ENCODE measurements at places on chromosomes 3 and 15. TPM values are rescaled to one million over a fixed set of nuclear protein-coding genes. Genes with fewer than 3 reads are reported as not detected.
A peak's percentile ranks its signal among the peaks of the same experiment; 100 is the strongest.

Gene EBLN2
- polyA plus RNA-seq: 0.76 TPM

DNA sequence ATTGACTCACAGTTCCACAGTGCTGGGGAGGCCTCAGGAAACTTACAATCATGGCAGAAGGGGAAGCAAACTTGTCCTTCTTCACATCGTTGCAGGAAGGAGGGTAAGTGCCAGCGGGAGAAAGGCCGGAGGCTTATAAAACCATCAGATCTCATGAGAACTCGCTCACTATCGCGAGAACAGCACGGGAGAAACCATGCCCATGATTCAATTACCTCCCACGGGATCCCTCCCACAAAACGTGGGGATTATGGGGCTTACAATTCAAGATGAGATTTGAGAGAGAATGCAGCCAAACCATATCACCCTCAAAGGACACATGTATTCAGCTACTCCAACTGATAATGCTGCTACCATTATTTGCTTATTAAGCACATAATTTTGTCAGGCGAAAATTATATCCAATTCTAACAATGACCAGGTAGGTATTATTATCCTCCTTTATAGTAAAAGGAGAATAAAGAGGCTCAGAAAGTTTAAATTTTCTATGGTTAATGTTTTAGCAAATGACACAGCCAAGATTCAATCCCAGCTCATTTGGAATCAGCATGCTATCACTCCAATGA, 327.2 kb upstream of the CDIN1 start:
- no peak for DNase-seq

DNA sequence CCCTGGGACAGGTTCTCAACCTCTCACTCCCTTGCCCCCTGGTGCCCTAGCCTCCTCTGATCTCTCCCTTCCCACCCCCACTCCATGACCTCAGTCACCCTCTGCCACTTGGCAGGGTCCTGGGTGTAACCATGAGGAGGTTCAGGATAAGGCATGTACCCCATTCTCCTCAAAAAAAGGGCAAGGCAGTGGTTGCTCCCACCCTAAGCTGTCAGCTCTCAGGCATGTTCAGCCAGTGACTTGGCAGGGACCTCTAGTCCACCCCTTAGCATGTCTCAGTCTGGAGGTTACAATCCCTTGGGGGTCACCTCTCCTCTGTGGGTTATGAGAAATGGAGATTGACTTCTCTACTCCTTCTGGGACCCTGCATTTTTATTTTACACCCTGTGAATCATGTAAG, 11.0 kb upstream of the BOC start:
- no peak for DNase-seq

Gene CLEC3B
- polyA plus RNA-seq: not detected

Gene CYP8B1
- polyA plus RNA-seq: not detected

DNA sequence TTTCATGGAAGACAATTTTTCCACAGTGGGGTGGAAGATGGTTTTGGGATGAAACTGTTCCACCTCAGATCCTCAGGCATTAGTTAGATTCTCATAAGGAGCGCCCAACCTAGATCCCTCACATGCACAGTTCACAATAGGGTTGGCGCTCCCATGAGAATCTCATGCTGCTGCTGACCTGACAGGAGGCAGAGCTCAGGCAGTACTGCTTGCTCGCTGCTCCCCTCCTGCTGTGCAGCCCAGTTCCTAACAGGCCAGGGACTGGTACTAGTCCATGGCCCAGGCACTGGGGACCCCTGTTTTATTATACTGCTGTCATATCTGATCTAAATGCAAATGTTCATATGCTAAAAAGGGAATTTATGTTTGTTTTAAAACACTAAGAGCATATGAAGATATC, 9.8 kb upstream of the GRK7 start:
- no peak for DNase-seq

- DNase-seq: no peak
These were observed 1.1 kb downstream of the ZBTB47 start for GRCh38 chr3:42654331-42655201.

Gene GPR156
- not detected for polyA plus RNA-seq

- DNase-seq: no peak
These were observed 105.4 kb downstream of the ABHD5 start for GRCh38 chr3:43796041-43796596.

DNA sequence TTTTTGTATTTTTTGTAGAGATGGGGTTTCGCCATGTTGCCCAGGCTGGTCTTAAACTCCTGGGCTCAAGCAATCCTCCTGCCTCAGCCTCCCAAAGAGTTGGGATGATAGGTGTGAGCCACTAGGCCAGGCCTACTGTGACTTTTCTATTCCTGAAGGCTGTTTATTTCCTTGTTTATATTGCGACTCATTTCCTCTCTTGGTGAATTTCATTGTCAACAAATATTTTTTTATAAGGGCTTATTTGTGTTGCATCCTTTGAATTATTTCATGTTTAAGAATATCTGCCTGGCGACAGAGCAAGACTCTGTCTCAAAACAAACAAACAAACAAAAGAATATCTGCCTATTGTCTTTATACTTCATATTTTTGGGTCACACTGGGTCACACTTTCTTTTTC, 29.4 kb upstream of the MCCC1 start:
- DNase-seq: no peak

DNA sequence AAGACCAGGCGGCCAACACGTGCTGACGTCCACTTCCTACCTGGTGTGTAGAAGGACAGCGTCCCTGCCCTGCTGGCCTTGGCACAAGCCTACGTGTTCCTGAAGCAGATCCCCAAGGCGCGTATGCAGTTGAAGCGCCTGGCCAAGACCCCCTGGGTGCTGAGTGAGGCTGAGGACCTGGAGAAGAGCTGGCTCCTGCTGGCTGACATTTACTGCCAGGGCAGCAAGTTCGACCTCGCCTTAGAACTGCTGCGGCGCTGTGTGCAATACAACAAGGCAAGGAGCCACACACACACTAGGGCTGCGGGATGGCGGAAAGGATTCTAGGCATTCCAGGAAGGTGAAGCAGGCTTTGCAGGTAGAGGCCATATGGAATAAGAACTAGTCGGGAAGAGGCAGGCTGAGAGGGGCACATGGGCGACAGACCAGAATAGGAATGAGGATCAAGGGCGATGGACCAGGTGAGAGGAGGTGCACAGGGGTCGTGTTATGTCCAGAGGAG, 15.9 kb downstream of the CSRNP1 start:
- peak; percentile 48 for DNase-seq

Gene ISLR2
- not detected for polyA plus RNA-seq

Gene WDR76
- 7.5 TPM for polyA plus RNA-seq

DNA sequence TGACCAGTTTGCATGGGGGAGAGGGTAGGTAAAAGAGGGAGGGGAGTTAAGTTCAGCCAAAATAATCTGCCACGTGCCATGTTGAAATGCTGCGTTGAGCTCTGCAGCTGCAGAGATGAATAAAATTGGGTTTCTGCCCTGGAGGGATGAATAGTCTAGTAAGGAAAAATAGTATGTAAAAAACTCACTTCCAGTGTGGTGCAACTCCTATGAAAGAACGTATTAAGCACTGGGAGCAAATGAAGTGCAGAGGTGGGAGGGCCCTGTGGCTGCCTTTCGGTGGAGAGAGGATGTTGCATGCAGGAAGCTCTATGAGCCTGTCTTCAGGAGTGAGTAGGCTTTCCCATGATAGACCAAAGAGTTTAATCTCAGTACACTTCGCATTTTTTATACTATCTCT, 8.6 kb downstream of the CEP63 start:
- no peak for DNase-seq

DNA sequence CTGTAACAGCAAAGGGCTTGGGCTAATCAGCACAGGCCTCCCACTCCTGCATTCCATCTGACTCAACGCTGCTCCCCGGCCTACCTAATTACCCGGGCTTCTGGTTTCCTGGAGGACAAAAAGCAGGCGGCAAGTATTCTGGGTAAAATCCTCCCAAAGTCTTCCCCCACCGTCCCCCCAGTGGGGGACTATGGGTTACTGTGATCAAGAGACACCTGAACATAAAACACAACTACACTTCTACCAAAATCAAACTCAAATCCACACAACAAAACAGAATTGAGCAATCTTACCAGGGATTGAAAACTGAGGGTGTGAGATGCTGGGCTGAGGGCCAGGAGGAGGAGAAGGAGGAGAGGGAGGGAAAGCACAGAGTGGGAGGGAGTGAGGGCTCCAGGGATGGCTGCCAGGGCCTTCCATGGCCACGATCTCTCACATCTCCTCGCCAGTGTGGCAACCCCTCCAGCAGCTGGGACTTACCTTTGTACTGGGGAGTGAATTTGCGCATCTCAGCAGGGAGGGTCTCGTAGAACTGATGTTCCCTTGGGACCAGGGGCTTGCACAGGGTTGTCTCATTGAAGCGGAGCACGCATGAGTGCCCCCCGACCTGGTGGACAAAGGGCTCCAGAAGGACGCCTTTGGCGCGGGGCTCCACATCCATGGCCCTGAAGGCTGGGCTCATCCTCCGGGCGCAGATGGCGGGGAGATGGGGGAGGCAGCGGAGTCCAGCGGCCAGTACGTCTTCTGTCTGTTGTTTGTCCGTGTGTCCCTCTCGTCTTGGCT, 9.1 kb upstream of the NCKIPSD start:
- no peak for DNase-seq

GRCh38 chr15:33448151-33448550, 137.4 kb downstream of the RYR3 start:
- no peak for DNase-seq

DNA sequence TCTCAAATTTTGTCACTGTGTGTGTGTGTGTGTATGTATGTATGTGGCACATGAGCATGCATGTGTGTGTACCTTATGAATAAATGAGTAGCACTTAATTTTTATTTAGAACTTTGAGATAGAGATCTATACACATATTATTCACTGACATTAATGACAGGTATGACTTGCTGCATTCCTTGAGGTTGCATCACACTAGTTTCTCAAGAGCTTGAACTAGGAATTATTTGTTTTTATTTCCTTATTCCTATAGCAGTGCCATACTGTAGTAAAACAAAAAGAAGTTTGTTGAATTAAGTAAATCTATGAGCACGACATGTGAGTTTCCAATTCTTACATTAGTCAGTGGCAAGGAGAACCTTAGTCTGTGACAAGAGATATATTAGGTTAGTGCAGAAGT, 943.9 kb downstream of the ROBO1 start:
- no peak for DNase-seq

DNA sequence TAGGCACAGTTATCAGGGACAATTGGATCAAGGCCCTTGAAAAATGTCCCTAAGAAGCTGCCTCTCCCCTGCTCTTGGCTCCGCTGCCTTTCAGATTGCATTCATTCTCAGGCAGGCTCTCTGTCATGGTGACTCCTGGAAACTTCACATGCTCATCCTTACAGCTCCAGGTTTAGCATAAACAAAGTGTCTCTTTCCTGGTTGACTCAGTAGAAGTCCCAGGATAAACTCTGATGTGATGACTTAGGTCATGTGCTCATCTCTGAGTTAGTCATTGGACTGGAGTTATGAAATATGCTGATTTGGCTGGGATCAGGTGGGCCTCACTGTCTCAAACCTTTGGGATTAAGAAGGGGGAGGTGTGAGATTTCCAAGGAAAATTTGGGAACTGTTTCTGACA, 243.8 kb downstream of the ZNF621 start:
- no peak for DNase-seq

GRCh38 chr3:166435469-166436057, 598.3 kb upstream of the BCHE start:
- DNase-seq: no peak

DNA sequence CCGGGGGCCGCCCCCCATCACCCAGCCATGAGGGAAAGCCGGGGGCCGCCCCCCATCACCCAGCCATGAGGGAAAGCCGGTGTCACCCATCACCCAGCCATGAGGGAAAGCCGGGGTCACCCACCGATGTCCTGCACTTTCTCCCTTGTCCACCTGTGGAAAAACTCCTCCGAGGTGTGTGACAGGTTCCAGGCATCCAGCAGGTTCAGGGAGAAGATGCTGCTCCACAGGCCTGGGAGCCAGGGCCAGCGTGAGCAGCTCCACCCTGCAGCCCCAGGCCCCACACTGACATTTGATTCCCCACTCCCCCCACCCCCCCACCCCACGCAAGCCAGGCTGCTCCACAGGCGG, 15.5 kb upstream of the EHD4 start:
- DNase-seq: no peak

DNA sequence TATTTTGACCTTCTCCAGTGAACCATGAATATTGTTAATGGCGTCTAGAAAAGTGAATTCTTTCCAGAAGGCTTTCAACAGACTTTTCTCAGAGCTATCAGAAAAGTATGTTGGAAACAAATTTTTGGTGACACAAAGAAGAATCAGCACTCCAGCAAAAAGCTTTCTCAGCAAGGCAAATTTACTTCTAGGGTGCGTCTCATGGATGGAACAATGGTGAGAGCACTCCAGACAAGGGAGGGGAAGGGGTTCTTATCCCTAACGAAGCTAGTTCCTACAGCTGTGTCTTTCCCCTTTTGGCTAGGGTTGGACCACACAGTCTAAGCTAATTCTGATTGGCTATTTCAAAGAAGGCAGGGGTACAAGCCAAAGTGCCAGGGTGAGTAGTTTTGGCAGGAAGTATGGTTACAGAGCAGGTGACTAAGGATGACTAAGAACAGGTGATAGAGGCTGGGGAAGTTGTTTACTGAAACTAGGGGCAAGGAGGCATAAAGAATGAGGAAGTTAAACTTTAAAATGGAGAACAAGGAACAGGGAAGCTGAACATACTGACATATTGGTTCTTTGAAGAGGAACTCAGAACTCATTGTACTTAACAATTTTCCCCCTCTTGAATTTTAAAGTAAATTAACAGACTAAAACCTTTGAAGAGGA, 959.8 kb downstream of the NAALADL2 start:
- no peak for DNase-seq

- no peak for DNase-seq
These were observed 40.6 kb downstream of the ARHGEF26 start for GRCh38 chr3:154161806-154162205.

DNA sequence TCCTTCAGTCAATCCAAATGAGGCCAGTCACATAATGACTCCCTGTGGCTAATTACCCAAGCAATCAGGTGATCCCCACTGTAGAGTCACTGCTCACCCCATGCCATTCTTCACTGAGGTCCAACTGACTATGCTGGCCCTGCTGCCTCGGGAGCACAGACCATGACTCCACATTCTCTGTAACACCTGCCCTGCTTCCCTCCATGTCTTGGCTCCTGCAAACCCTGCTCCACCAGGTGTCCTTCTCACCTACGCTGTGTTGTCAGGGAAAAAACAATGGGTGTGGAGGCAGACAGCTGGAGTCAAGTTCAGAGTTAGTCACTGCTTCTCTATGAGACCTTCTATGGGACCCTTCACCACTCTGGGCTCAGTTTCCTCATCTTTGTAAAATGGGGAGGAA, 6.1 kb upstream of the SFMBT1 start:
- no peak for DNase-seq

DNA sequence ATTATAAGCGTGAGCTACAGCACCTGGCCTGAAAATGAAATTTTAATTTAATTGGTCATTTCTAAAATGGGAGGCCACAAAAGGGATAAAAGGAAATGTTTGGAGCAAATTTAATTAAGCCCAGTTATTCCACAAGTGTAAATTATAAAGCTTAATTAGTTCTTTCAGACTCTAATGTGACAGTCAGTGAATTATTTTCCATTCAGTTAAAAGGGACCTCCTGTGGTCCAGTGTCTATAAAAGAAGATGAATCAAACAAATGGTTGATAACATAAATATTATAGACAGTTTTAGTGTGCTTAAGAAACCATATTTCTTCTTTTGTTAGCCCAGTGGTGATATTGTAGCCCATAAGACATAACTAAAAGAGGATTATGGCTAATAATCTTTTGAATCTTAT, 66.4 kb downstream of the CNOT10 start:
- DNase-seq: no peak

GRCh38 chr3:152728231-152728980, 106.5 kb upstream of the P2RY1 start:
- no peak for DNase-seq
